ENCODE measurements at places on chromosomes 5 and 9. TPM values are rescaled to one million over a fixed set of nuclear protein-coding genes. Genes with fewer than 3 reads are reported as not detected.

Gene TTC39B
- total RNA-seq = 9.1 TPM

Gene OMD
- 0.95 TPM for total RNA-seq

Gene FRMPD1
- total RNA-seq = not detected

Gene MYMK
- total RNA-seq = not detected

Gene TOR4A
- total RNA-seq = 5.8 TPM

Gene GM2A
- total RNA-seq = 35.0 TPM

Gene SLC46A2
- total RNA-seq = not detected

Gene PLK2
- 60.3 TPM for total RNA-seq

Gene WWC1
- total RNA-seq = 0.17 TPM

Gene PRR16
- 1.6 TPM for total RNA-seq

Gene SEC16A
- total RNA-seq = 10.4 TPM

Gene FOXD4
- 0.16 TPM for total RNA-seq

Gene BRINP1
- not detected for total RNA-seq

Gene INSL6
- not detected for total RNA-seq

Gene BTNL3
- not detected for total RNA-seq

Gene STXBP1
- 23.2 TPM for total RNA-seq

Gene DAB2IP
- 4.4 TPM for total RNA-seq

Gene STPG3
- not detected for total RNA-seq

Measured in bronchial smooth muscle cell (primary cell).